Activated CD4-positive, alpha-beta memory T cell treated with anti-CD3 and anti-CD28 coated beads for 36 hours (primary cell): ENCODE measurements at places on chromosomes 7 and 10. TPM values are rescaled to one million over a fixed set of nuclear protein-coding genes. Genes with fewer than 3 reads are reported as not detected.

The ITIH2 gene
- not detected for total RNA-seq

The MYO1G gene
- total RNA-seq = 429 TPM

The GIMAP2 gene
- 38.8 TPM for total RNA-seq

The CHPF2 gene
- total RNA-seq = 34.2 TPM

The ZNF117 gene
- total RNA-seq = 3.3 TPM

DNA sequence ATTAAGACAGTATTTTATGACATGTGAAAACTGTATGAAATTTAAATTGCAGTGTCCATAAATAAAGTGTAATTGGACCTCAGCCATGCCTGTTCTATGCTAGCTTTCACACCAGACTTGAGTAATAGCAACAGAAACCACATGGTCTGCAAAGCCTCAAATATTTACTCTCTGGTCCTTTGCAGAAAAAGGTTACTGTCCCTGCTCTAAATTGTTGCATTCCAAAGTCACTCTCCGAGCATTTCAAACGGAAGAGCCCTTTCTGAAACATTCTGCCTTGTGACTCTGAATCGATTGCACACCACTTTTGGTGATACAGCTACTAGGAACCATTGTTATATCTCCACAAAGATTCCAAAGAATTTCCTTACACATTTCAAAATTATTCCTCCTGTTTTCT, 81.0 kb upstream of the STK17A start:
- no peak overlapping the region for H3K27ac ChIP-seq
- H3K4me1 ChIP-seq = no peaks in the 10 kb centered on the region
- no peak for DNase-seq
- no peak overlapping the region for H3K4me3 ChIP-seq
- no peaks in the 10 kb centered on the region for H3K36me3 ChIP-seq

- peaks cover 7% of the 10 kb centered on the region for H3K4me1 ChIP-seq
- no peak overlapping the region for H3K4me3 ChIP-seq
- no peaks in the 10 kb centered on the region for H3K36me3 ChIP-seq
- DNase-seq = no peak
Observed at GRCh38 chr7:74604326-74605020, 53.0 kb upstream of the GTF2I start.

DNA sequence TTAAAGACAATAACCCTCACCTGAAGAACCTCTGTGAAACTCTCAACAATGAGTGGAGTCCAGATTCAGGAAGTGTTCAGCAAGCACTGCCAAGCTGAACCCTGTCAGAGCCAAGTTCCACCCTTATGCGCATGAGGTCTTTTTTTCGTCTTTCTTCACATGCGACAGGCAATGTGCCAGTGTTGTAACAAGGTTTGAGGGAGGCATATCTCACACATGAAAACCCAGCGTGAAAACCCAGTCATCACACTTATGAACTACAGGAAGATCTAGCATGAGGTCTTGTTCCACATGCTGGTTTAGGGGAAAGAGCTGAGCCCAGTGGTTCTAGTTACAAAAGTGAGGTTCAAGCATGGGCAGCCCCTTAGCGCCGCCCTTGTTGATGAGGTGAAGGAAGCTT, 49.7 kb downstream of the RABGEF1 start:
- H3K27ac ChIP-seq = no peak overlapping the region
- no peak overlapping the region for H3K4me3 ChIP-seq
- H3K27me3 ChIP-seq = no peaks in the 10 kb centered on the region
- H3K4me1 ChIP-seq = no peaks in the 10 kb centered on the region
- peaks cover 23% of the 10 kb centered on the region for H3K36me3 ChIP-seq

DNA sequence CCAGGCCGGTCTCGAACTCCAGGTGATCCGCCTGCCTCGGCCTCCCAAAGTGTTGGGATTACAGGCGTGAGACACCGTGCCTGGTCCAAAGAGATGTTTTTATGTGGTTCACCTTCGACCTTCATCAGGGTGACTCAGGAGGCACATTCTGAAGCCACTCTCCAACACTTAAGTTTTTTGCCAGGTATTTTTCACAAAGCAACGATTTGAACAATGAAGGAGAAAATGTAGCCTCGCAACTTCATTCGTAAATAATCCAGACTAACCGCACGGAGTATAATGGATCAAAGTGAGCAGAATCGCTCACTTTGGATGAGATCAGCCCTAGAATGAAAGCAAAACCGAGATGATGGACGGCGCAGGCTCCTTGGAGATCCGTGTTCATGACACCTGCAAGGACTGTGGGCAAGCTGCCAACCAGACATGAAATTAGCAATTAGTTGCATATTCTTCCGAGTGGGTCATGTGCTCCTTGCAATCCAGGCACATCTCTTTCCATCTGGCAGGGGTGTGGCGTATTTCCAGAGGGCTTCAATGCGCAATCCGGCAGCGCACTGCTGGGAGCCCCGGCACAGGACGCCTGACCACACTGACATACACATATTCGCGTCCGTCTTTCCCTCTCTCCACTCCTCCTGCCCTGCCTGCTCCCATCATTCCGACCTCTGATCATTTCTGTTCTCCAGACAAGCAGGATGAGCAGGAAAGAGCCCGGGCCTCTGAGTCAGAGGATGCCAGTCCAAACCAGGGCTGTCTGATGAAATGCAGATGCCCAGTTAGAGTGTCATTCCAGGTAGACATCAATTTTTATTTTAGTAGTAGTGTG, 148.4 kb downstream of the KLF6 start:
- H3K4me1 ChIP-seq = peaks cover 2% of the 10 kb centered on the region
- DNase-seq = no peak
- H3K36me3 ChIP-seq = no peaks in the 10 kb centered on the region

- no peaks in the 10 kb centered on the region for H3K36me3 ChIP-seq
- H3K4me1 ChIP-seq = no peaks in the 10 kb centered on the region
- H3K27ac ChIP-seq = no peak overlapping the region
Observed at GRCh38 chr7:79951415-79951814, 183.2 kb upstream of the GNAI1 start.

DNA sequence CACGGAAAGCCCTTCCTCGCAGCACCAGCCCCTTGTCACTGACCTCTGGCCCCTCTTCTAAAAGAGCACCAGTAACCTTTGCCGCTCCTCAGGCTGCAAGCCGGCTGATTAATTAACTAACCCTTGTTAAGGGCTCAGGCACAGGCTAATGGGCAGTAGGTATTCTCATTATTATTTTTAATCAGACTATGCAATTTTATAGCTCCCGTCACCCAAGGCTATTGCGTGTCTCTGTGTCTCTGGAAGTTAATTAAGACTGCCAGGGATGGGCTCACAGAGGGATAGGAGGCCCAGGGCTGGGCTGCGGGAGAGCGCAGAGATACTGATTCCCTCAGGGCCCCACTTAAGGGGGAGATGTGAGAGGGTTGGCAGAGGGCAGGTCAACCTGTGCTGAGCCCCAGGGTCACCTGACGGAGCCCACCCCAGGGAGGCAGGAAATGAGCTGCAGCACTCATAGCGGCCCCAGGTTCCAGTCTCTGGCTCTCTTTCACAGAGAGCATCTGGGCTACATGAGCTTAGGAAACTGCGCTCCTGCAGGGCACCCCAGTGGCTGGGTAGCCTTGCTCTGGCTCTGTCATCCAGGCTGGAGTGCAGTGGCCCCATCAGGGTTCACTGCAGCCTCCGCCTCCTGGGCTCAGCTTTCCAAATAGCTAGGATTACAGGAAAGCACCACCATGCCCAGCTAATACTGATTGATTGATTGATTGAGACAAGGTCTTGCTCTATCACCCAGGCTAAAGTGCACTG, 92.2 kb upstream of the LRRC4 start:
- H3K36me3 ChIP-seq = no peaks in the 10 kb centered on the region
- DNase-seq = no peak
- no peaks in the 10 kb centered on the region for H3K27me3 ChIP-seq

- peaks cover 6% of the 10 kb centered on the region for H3K27me3 ChIP-seq
- H3K36me3 ChIP-seq = no peaks in the 10 kb centered on the region
Observed at GRCh38 chr7:73749931-73750776, 11.6 kb upstream of the ABHD11 start.
